Choroid plexus epithelial cell (primary cell): ENCODE measurements at places on chromosomes 7 and 10.
A peak's percentile ranks its signal among the peaks of the same experiment; 100 is the strongest.

GRCh38 chr7:142001163-142001874 lies 5.6 kb downstream of the MGAM start:
- DNase-seq: peak; percentile 4

GRCh38 chr7:11082552-11083213 lies 109.0 kb downstream of the PHF14 start:
- DNase-seq: peak; percentile 9

- DNase-seq: no peak
Measured at GRCh38 chr7:133718131-133718530, 409.0 kb upstream of the LRGUK start.

- no peak for DNase-seq
Measured at GRCh38 chr10:99760321-99760720, 22.1 kb upstream of the ABCC2 start.

- DNase-seq: peak; percentile 26
Measured at GRCh38 chr10:43355749-43356371, 15.6 kb upstream of the FXYD4 start.

GRCh38 chr10:86671985-86672710 lies 3.8 kb downstream of the LDB3 start:
- peak; percentile 41 for DNase-seq

DNA sequence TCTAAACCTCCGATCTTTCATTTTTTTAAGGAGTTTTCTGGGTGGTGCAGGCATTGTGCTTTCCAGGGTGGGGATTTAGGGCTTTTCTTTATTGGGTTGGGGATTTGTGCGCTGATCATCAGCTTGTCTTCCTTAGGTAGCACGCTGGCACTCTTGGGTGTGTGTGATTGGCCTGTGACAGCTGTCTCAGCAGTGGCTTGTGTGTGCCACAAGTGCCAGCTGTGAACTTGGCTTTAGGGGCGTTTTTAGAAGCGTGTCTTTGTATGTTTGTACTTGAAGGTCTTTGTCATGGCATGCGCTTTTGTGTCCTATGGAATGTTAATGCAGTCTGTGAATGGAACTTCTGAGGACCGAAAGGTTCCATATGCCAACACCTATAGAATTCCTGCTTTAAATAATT lies 788 bp downstream of the AKAP9 start:
- DNase-seq: peak; percentile 22

DNA sequence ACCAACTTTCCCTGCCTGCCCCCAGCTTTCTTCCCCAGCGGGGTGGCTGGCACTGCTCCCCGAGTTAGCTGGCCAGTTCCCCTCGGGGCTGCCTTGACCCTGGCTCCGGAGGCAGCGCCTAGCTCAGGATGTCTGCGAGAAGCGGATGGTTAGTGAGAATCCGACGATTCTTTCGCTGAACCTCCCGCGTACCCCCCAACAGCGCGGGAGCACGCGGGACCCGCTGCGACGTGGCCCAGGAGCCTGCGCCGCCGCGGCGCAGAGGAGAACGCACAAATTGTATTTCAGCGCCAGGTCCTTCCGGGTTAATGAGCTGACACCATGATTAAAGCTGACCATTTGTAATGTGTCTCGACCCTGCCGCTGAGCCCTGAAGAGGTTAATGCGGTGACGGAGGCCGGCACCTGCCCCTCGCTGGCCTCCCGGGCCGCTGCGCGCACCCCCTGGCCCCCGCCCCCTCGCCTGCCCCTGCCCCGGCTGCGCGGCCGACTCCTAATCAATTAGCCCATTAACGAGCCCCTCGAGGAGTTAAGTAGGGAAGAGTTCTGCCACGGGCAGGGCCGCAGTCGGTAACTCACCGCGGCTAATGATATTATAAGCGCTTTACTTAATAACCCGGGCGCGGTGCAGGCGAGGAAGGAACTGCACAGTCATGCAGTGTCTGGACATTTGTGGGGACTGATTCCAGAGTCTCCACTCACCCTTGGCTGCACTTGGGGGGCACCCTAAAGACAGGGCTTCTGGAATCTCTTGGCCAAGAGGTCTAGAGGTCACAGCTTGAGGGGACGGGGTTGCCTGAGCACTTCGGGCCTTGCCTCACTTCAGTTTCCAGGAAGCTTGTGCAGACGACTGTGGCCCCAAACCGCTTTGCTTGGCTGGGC lies 1.7 kb upstream of the HMX2 start:
- no peak for DNase-seq

- DNase-seq: peak; percentile 76
Measured at GRCh38 chr7:90825779-90826178, 229.7 kb downstream of the CDK14 start.

DNA sequence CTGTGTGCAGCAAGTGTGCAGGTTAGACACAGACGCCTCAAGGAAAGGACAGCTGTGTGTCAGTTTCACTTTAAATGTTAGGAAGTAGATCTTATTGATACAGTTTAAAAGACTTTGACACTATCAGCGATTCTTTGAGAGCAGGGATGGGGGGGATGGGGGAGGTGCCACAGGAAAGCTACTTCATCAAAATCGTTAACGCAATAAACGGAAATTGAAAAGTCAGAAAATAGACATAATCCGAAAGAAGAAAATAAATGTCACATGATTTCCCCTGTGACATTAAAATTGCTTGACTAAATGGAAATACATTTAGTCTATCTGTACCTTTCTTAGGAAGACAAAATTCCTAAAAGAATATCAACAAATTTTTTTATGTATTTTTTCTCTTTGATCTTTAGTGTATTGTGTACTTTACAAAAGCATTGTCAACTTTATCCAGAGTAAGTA lies 476 bp upstream of the ZNF33B start:
- no peak for DNase-seq

- no peak for DNase-seq
Measured at GRCh38 chr7:155296006-155296787, 1.5 kb upstream of the INSIG1 start.

DNA sequence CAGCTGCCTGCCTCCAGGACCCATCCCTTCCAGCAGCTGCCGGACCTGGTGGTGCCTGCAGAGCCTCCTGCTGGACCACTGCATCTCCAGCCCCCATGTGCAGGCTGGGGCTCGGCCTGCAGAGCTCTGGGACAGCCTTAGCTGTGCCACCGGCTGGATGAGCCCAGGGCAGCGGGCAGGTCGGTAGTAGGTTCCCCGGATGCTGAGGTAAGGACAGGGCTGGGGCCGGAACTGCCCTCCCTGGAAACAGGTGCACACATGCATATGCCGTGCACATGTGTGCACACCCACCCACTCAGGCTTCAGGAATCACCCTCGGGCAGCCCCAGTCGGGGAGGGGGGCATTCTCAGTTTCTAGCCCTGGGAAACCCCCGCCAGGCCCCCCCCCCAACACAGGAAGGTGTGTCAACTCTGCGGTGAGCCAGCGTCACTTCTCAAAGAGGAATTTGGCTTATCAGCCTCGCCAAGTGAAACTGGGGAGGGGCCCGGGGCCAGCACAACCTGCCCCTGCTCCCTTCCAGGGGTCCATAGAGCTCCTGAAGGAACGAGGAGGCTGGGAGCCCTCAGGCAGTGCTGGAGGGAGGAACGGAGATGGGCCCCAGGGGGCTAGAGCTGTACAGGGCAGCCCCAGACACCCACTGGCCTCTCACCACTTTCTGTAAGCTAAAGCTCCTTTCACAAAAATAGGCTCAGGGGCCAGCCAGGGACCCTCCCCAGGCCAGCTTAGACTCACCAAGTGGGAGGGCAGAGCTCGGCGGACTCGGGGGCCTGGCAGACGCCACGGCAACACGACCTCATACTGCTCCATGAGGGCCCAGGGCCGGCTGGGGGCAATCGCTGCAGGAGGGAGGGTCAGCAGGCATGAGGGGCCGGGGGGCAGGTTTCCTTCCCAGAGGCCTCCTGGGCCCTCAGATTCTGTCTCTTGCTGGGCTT lies 1.7 kb downstream of the ADAM8 start:
- DNase-seq: no peak

- no peak for DNase-seq
Measured at GRCh38 chr7:33392148-33392547, 262.8 kb downstream of the BBS9 start.

GRCh38 chr10:119416855-119417254 lies 125.7 kb downstream of the RGS10 start:
- DNase-seq: peak; percentile 68

- no peak for DNase-seq
Measured at GRCh38 chr10:46216003-46216634, 70.7 kb upstream of the ANTXRL start.

DNA sequence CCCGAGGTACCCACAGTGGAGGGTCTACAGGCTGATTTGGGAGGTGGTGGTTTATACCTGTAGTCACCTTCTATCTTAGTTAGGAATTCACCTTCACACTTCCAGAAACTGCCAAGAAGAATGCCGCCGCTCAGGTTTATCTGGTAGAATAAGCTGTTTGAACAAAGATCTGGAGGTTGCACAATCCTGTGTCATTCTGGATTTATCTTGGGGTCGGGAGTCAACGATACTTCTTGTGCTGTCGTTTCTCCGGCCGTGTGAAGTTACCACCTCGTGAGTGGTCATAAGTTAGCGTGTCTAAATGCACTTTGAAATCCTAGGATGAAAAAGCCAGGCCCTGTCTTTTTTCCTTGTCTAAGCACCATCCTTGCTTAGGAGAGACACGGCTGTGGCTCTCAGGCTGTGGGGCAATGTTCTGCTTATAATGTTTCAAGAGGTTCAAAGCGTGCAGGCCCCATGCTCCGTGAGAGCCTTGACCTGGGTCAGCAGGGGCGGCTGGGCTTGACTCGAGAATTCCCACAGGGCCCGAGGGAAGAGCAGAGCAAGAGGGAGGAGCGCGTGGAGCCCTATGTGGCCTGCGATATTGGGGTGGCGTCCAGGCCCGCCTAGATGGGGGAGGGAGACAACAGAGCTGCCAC lies 35.5 kb downstream of the GRIFIN start:
- peak; percentile 30 for DNase-seq

DNA sequence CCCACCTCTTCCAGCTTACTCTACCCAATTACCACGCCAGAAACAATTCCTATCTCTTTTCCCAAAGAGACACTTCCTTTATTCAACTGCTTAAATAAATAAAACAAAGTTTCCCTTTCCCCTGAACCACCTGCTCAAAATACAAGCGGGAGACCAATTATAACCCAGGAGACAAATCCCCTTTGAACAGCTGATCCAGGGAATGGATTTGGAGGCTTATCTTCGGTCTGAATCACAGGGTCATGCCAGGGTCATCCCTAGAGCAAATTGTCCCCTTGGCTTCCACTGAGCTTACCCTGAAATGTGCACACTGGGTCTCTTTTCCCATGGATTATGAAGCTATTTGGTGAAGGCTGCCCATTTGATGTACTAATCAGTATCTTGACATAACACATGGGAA lies 99.9 kb upstream of the JAZF1 start:
- DNase-seq: no peak

- DNase-seq: peak; percentile 70
Measured at GRCh38 chr10:103849880-103850571, 5.3 kb downstream of the SH3PXD2A start.

GRCh38 chr7:157278167-157278790 lies 58.5 kb upstream of the DNAJB6 start:
- DNase-seq: no peak

GRCh38 chr7:55593515-55594318 lies 21.4 kb upstream of the VOPP1 start:
- peak; percentile 53 for DNase-seq

- DNase-seq: no peak
Measured at GRCh38 chr7:114109721-114110120, 190.9 kb upstream of the PPP1R3A start.
